ENCODE measurements at places on chromosomes 11 and 22.

GRCh38 chr11:47536915-47537314, 16.0 kb downstream of the CELF1 start:
- no peak for DNase-seq

- DNase-seq, result no peak
Measured at GRCh38 chr22:19579115-19579811, 55.1 kb upstream of the CLDN5 start.

DNA sequence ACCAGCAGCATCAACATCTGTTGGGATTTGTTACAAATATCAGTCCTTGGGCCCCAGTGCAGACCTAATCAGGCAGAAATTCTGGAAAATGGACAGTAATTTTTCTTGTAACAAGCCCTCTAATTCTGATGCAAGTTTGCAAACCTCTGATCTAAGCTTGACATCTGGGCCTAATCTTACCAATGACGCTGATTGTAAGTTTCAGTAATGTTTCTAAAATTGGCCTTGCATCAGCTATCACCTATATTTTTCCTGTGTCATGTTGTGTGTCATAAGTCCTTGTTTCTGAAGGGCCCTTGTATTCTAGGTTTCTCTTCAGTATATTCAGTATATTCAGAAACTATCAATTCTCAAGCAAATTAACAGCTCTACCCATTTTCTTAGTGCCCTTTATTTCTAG, 36.4 kb downstream of the ZNF215 start:
- no peak for DNase-seq

DNA sequence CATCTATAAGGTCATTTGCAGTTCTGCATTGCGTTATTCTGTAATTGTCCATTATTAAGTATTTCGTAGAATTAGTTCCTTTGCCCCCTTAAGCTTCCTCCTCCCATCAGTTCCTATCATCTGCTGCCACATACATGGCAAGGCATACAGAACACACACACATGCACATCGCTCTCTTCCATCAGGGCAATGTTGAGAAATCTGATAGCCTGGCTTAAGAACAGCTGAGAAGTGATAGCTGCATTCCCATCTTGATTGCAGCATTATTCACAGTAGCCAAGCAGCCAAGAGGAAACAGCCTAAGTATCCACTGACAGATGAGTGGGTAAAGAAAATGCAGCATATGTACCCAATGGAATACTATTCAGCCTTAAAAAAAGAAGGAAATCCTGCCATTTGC, 186.8 kb upstream of the CADM1 start:
- no peak for DNase-seq

DNA sequence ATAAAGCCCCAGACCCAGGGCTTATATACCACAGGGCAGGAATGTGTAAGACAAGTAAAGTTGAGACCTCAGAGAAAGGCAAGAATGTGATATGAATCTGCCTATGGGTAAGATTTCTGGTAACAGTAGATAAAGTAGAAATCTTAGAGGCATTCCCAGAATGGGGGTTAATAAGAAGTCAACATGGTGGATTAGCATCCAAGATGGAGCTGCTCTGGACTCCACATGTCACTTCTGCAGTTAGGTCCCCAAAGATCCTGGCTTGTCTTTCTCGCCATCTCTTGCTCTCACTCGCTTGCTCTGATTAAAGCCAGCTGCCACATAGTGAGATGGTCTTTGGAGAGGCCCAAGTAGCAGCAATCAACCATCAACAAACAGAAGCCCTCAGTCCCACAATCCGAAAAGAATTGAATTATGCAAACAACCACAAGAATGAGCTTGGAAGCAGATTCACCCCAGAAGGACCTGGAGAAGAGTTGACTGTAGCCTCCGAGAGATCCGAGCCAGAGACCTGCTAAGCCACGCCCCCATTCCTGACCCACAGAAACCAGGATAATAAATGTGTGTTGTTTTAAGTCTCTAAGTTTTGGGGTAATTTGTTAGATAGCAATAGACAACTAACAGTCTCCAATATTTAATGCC, 5.4 kb upstream of the C11orf86 start:
- DNase-seq, result no peak

- DNase-seq, result no peak
Measured at GRCh38 chr11:77086521-77087472, 15.8 kb upstream of the OMP start.

GRCh38 chr11:75816561-75817239, 1.7 kb downstream of the UVRAG start:
- no peak for DNase-seq

GRCh38 chr11:87528752-87529151, 491.0 kb downstream of the TMEM135 start:
- DNase-seq, result no peak

- DNase-seq, result no peak
Measured at GRCh38 chr11:71147331-71147730, 105.0 kb downstream of the SHANK2 start.

DNA sequence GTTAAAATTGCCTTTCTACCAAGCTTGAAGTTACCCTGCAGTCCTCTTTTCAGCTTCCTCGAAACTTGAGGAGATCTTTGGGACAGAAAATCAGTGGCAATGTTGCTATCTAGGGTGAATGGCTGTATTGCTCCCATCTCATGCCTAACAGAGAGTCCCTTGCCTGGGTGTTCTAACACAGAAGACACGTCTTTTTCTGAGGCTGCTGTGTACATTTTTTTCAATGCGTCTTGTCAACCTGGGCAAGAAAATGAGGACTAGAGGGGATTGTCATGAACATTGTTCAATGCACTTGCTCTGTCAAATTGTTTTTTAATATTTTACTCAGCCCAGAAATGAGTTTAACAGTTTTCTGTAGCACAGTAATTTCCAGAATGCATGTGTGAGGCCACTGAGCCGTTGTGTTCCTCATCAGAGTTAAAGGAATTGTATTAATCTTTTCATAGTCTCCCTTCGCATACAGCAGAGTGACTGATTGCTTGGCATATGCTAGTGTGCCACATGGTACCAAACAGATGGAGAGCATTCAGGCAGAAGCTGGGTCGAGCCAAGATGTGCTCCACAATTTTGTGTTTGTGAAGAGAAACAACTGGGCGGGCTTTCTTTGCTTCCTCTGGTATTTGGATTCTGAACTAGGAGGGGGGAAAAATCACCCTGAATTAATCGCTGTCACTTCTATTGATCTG, 86.0 kb downstream of the CASP12 start:
- DNase-seq, result no peak

DNA sequence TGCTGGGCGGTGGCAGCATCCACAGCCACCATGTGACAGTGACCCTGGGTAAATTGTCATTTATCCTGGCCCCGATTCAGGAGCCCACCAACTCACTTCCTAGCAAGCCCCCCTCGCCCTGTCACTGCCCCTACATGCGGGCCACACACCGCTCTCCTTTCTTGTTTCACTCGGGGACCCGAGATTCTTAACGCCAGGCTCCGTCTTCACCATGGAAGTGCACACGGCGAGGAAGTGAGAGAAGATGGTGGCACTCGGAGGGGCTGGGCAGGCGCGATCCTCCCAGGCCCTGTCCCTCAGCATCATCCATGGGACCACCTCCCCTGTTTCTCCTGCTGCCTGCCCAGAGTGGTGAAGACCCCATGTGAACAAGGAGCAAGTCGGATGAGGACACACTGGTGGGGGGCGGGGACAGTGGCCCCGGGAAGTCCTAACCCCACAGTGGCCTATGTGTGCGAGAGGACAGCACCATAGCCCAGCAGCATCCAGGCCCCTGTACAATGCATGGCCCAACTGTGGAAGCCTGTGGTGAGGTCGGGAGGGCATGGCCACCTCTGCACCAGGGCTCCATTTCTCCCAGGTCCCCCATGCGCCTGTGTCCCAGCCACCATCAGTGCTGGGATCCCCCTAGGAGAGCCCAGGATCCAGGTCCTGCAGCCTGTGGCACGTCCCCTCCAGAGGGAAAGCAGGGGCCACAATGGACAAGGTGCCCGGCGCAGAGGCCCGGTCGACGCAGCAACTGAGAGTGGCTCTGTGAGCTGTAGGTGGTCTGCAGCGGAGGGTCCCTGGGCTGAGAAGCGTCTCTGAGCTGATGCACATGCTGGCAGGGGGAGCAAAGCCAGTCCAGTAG, 262.8 kb downstream of the BRD1 start:
- DNase-seq, result no peak

DNA sequence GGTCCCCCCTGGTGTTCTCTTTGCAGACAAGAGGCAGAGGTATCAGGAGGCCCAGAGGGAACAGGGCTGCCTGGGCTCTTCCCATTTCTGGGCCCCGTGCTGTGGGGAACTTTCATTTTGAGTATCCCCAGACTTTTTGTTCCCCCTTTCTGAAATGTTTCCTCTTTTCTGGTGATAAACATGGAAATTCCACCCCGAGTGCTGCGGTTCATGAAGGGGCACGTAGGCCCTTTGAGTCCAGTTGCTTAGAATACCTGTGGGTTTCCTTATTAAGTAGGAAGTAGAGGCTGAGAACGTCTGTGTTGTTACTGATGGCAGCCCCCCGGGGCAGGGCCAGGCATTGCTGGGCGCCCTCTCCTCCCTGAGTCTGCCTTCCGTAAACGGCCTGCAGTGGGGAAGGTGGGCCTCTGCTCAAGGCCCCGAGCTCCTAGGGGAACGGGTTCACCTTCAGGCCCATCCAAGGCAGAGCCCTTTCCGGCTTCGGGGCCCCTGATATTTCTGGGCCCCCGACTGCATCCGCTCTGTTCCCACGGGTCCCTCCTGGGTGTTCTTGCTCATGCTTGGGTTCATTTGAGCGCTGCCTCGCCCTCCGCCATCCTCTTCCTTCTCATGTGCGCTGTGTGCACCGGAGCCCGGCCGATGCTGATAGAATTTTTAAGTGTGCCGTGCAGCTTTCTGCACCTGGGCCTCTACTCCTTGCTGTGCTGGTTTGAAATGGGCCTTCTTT, 12.0 kb downstream of the TBC1D22A start:
- DNase-seq, result no peak

DNA sequence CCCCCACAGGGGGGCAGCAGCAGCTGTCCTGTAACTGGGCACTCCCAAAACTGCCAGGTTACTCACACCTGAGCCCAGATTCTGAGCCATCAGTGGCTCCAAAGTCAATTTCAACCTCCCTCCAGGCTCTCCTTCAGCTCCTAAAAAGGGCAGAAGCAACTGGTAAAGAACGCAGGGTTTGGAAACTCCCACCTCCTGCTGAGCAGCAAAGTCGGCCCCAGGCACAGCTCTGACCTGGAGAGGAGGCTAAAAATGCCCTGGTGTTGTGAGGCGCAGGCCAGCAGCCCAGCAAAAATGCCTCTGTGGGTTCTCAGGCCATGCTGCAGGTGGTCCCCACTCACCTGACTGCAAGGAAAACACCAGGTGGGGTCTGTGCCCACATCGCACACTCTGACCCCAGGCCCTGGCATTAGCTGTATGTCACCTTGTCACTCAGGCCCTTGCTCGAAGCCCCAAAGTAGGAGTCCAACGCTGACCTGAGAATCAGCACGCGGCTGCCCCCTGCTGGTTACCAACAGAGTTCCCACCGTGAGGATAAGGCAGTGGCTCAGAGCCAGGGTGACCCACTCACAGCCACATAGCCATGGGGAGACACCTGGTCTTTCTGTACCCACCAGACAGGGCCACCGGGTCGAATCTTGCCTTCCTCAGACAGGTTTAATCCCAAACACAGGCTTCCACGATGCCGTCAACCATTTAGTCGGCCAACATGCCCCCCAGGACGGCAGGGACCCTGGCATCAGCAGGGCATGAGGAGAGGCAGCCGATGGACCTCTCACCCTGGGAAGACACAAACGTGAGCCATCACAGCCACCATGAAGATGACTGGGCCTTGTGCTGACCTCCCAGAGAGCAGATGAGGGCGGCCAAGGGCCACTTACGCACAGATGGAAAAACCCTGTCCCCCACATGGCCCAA, 11.1 kb downstream of the POLR3H start:
- no peak for DNase-seq

- no peak for DNase-seq
Measured at GRCh38 chr22:39905687-39906086, 4.8 kb downstream of the GRAP2 start.

GRCh38 chr11:125330462-125331325, 165.4 kb downstream of the FEZ1 start:
- DNase-seq, result no peak

GRCh38 chr22:48054596-48054995, 1292.1 kb downstream of the TBC1D22A start:
- DNase-seq, result no peak

GRCh38 chr11:126862664-126863243, 137.8 kb downstream of the KIRREL3 start:
- no peak for DNase-seq

- DNase-seq, result no peak
Measured at GRCh38 chr11:124923296-124923695, 4.2 kb downstream of the HEPN1 start.

- DNase-seq, result peak; percentile 10
Measured at GRCh38 chr11:57343825-57344224, 5.7 kb downstream of the P2RX3 start.

DNA sequence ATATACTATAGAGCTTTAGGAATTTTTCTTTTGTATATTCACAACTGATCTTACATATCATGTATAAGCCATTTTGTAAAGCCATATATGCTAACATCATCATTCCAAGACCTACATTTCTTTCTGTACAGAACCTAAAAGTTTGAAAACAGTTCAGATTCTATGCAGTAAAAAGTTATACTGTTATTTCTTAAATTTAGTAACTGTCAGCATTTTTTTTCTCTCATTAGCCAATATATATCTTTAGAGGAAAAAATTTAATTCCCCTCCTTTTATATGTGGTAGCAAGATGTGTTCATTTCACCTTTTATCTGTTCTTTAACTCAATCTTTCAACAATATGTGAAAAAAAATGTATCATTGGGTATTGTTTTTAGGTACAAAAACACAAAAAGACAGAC, 120.4 kb upstream of the TP53AIP1 start:
- no peak for DNase-seq

GRCh38 chr11:77449784-77450183, 24.1 kb downstream of the PAK1 start:
- DNase-seq, result no peak

GRCh38 chr11:111722501-111722900, 43.7 kb downstream of the PPP2R1B start:
- no peak for DNase-seq

GRCh38 chr11:108112057-108112456, 9.3 kb upstream of the ACAT1 start:
- DNase-seq, result no peak

DNA sequence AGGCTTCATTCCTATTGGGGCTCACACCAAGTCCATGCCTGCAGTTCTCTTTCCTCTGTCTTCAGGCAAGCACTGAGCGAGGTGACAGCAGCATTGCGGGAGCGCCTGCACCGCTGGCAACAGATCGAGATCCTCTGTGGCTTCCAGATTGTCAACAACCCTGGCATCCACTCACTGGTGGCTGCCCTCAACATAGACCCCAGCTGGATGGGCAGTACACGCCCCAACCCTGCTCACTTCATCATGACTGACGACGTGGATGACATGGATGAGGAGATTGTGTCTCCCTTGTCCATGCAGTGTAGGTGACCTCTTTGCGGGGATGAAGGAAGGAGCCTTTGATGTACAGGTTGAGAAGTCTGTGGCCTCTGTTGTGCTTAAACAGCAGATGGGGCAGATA, 11.4 kb upstream of the RRM1 start:
- no peak for DNase-seq
